ENCODE measurements at places on chromosomes 6 and 20.

DNA sequence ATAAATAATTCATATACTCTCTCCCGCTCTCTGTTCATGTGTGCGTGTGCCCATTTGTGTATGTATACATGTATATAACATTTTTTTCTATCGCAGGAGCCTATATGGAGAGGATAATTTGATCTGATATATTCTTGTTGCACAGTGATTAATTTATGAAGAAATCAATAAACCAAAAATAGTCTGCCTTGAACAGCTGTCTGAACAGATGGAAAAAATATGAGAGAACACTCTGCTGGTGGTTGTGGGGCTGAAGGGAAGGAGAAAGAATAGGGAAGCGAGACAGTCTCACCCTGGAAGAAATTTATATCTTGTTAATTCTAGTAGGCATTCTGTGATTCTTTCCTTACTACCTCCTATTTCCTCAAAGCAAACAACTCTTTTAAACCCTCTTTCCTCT, 96.6 kb upstream of the B3GAT2 start:
- DNase-seq = no peak

DNA sequence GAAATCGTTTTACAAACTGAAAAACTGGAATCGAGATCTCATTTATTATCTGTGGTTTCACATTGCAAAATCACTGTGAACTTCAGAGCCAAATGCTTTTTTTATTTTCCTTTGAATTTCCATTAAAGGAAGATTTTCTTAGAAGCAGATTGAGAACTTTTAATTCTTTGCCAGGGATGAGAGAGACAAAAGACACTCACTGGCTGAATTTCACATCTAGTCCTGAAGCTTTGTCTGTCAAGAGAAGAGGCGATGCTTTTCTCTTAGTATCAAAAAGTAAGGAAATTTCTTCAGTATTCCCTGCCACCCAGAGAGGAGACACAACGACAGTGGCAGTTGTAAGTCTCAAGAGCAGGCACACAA, 141.8 kb downstream of the TMEM200A start:
- DNase-seq = no peak

DNA sequence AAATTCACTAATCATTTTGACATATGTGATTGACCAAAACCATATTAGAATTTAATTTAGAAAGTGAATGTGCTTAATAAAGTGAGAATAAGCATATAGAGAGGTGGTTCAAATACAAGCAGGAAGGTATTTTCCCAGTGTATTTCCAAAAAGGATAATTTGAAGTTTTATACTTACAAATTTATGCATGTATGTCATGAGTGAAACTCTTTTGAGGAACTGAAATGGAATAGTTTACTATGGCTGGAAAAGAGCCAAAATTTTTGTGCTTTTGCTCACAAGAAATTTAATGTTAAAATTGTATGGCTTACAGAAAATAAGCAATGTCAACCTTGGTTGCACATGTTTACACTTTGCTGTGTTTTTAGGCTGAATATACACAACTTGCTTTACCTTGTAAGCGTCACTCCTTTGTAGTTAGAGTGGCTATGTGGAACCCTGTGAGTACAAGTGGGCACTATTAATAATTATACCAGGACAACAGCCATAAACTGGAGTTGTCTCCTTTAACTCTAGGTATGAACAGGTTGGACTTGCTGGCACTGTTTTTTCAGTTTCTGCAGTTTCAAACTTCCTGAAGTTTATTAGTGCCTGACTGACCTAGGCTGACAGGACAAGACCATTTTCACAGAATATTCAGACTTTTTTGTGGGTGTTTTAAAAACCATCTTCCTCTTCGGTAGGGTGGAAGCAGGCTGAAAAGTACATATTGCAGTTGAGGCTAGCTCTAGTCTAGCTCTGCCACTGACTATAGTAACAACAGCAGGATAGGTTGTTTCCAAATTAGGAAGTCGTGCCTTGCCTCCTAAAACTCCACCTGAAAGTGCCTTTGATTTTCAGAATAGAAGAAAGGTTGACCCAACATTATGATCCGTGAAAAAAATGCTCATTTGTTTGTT, 6.0 kb downstream of the AFDN start:
- no peak for DNase-seq

GRCh38 chr20:44970243-44970757, 4.0 kb downstream of the STK4 start:
- DNase-seq = no peak

DNA sequence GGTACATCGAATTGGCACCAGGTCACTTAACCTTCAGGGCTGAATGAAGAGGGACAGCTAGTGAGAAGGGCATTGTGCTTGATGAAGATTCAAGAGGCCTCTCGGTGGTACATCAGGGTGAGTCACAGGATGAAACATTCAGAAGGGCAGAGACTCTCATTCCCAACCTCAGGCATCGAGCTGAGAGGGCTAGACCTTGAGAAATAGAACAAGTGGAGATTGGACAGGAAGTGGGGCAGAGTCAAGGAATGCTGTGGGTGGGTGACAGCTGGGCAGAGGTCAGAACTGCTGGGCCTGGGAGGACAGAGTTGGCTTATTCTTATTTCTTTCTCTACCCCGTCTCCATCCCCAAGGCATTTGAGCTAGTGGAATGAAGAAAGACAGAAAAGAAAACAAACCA, 126.0 kb downstream of the SCML4 start:
- DNase-seq = no peak

GRCh38 chr6:71465096-71465495, 176.5 kb downstream of the OGFRL1 start:
- DNase-seq = no peak

DNA sequence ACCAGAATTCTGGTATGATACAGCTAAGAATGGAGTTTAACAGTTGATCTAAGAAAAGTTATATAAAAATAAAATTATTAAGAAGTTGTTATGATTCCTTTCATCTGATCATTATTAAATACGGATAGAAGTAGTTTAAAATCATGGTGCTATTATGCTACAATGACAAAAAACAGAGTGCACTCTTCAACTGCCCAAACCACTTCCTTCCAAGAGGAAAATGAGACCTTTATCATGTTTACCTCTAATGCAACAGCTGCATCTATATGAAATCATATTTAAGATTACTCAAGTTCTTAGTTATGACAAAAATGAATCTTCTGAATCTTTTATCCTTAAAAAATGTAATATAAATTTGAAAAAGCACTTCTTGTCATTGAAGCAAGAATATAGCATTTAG, 31.2 kb downstream of the HACE1 start:
- no peak for DNase-seq

DNA sequence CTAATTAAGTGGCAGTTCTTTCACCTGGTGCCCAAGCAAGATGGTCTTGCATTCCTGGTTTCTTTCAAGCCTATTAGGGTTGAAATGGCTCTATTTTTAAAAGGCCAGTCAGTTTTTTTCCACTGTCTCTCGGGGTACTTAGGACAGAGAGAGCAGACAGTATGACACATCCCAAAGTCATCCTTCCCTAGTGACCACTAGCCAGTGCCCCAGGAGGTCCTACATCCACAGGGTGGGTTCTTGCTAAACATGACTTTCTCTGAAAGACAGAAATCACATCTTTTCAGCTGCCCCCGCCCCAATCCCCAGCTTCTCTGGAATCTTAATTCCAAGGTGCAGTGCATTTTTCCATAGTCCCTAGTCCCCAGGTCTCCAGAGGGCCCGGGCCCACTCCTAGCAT, 192.4 kb downstream of the SLC24A3 start:
- DNase-seq = no peak

DNA sequence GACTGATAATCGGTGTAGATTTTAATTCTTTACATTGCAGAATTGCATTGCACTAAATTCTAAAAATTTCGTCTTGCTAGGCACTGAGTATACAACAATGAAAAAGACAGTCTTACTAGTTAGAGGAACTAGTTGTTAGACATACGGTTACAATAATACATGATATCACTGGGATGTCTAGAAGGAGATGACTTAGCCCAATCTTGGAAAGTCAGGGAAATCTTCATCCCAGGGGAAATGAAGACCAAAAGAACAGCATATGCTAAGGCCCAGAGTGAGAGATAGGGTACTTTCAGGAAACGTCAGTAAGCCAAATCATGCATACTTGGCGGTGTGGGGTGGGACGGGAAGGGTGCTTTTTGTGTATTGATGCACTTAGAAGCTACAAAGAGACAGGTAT, 901 bp downstream of the CEP57L1 start:
- no peak for DNase-seq

- DNase-seq = no peak
Measured at GRCh38 chr6:89281779-89282246, 33.3 kb downstream of the GABRR2 start.
